ENCODE measurements at places on chromosomes 11 and 22.

DNA sequence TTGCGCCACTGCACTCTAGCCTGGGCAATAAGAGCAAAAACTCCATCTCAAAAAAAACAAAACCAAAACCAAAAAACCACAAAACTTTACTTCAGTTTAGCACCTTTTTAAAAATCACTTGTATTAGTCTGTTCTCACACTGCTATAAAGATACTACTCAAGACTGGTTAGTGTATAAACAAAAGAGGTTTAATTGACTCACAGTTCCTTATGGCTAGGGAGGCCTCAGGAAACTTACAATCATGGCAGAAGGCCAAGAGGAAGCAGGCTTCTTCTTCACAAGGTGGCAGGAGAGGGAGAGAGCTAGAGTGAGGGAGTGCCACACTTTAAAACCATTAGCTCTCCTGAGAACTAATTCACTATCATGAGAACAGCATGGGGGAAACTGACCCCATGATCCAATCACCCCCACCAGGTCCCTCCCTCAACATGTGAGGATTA lies 261.3 kb downstream of the TMEM135 start:
- DNase-seq, result no peak

DNA sequence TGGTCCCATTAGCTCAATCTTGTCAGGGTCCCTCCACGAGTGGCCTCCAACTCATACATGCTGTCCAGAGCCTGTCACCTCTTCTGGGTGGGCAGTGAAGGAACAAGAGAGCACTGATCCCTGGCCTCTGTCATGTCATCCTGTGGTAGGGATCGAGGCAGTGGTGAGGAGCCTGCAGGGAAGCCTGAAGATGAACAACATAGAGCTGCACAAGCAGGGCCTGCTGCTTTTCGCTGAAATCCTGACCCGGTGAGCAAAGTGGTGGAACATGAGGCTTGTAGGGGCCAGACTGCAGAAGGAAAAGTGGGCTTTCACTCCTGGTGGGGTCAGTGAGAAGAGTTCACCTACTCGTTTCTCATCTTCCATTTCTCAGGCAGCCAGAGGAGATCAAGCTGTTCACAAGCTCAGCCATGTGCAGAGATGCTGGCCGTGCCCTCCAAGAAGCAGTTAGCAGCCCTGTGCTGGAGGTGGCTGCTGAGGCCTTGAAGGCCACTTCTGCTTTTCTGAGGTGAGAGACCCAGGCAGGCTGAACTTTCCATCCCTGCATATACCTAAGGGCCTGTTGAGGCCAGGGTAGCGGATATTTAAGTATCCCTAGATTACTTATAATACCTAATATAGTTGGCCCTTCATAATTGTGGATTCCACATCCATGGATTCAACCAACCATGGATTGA lies 32.9 kb downstream of the MEI1 start:
- DNase-seq, result no peak

DNA sequence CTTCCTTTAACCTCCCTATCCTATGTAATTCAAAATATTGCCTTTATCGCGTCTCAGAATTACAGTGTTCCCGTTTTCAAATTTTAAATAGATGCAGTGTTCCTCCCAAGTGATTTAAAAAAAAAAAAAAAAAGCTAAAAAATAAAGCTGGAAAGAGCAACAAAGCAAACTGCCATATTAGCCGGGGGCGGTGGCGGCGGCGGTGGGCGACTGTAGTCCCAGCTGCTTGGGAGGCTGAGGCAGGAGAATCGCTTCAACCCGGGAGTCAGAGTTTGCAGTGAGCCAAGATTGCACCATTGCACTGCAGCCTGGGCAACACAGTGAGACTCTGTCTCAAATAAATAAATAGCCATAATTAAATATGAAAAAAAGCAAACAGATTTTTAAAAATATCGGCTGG lies 5.5 kb upstream of the AGBL2 start:
- DNase-seq, result no peak

GRCh38 chr11:92390783-92391182 lies 166.2 kb downstream of the FAT3 start:
- DNase-seq, result no peak

GRCh38 chr11:11081288-11081687 lies 223.4 kb upstream of the ZBED5 start:
- no peak for DNase-seq

- DNase-seq, result no peak
Measured at GRCh38 chr11:61602775-61603569, 22.1 kb upstream of the SYT7 start.

- no peak for DNase-seq
Measured at GRCh38 chr11:93974759-93975158, 46.4 kb upstream of the HEPHL1 start.
